ENCODE measurements at places on chromosomes 6 and 20.

DNA sequence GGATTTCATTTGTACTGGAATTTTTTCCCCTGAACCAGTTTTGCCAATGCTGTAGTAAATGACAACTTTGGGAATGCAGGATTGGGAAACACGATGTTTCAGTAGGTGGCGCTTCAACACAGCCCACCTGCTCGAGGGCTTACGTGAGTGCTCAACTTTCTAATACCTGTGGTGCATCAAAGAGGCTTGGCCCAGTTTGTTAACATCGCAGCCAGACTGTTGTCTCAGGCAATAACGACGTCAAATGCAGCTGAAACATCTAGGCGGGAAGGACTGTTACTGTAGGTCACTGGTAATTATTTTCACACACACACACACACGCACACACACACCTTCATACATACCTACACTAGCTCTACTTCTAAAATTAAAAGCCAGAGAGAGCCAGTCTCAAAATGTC, 815.5 kb upstream of the SLC35B3 start:
- no peak for DNase-seq

DNA sequence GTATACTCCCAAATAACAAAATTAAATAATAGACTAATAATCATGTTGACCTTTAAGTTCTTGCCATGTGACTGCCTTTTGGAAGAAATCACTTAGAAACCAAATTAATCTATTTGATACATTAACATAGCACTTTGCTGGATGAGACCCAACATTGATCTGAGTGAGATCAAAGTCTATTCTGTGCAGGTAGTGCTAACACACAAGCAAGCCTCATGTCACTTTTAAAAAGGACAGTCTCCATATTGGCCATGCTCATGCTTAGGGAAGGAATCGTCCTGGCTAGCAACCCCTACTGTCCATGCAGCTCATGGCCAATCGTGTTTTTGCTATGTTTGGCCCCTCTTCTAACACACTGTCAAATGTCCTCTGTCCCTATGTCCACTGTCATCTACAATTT, 35.8 kb upstream of the RNF217 start:
- DNase-seq, result no peak

DNA sequence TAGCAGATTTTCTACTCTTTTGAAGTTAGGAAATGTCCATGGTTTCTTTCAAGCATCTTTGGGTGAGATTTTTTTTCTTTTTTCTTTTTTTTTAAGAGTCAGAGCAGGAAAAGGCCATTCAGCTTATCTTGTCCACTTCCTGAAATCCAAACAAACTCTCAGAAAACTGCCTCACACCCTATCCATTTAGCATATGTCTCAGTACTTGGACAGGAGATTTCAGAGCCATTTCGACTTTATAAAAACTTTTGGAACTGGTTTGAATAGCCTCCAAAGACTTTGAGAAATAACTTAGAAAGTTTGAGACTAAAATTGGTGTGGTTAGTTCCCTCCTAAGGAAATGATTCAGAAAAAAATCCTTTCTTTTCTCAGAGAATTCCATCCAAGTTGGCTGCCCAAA, 125.1 kb downstream of the MYLK4 start:
- DNase-seq, result no peak

GRCh38 chr6:119713903-119714302, 364.3 kb upstream of the MAN1A1 start:
- no peak for DNase-seq

- DNase-seq, result no peak
Measured at GRCh38 chr20:38108438-38108985, 56.6 kb downstream of the TGM2 start.

DNA sequence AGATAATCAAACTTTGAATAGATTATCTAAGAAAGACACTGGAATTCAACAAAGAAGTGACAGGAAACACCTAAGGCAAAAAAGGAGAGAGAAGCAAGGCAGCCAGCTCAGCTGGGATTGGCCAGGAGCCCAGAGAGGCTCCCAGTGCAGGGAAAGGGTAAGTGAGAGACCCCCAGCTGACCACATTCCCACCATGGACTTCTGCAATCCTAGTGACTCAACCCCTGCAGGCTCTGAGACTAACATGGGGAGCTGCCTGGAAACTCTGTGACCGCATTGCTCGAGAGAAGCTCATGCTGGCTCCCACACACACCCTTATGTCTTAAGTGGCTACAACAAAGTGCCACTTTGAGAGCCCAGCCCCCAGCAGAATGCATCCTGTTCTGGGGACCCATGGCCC, 215.1 kb downstream of the PACRG start:
- no peak for DNase-seq

- DNase-seq, result no peak
Measured at GRCh38 chr6:30002871-30003270, 58.2 kb upstream of the POLR1H start.

- DNase-seq, result no peak
Measured at GRCh38 chr6:21754891-21755290, 161.3 kb downstream of the SOX4 start.

DNA sequence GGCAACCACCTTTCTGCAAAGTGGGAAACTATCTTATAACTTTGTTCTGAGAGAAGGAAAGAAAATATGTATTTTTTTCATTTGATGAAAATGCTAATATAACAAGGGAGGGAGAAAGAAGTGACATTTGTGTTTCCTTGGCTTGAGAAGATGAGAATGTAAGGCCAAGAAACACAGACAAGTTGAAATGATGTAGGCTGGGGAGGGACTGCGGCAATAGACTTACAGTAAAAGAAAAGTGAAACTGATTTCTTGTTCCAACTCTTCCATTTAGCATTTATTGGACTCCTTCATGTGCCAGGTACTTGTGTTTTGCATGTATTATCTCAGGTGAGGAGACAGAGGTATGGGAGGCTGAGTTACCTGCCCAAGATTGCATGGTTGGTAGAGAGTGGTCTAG, 130.9 kb downstream of the CARMIL1 start:
- no peak for DNase-seq

DNA sequence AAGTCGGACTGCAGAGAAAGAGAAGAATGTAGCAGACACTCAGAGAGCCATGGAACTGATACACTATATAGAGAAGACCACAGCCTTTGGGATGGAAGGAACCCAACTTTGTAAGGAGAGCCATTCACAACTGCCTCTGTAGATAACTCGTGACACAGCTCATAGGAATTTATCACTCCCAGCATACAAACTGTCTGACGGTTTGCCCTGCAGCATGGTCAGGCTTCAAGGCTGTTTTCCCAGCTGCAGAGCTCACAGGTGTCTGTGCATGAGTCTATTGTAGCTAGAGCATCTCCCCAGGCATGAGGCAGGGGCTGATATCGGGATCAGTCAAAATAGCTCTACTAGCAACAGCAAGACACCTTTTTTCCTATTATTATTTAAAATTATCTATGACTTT, 130.5 kb upstream of the DTNBP1 start:
- no peak for DNase-seq

DNA sequence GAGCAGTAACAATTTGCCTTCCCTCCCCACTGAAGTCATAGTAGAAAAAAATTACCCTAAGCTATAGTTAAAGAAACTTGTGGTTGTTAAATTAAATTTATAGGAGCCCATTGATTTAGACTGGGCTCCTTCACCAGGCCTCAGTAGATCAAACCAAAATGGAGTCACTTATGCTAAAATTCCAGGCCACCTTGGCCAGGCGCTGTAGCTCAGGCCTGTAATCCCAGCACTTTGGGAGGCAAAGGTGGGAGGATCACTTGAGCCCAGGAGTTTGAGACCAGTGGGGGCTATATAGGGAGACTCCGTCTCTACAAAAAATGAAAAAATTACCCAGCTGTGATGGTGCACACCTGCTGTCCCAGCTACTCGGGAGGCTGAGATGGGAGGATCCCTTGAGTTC, 15.0 kb upstream of the GMNN start:
- DNase-seq, result no peak

DNA sequence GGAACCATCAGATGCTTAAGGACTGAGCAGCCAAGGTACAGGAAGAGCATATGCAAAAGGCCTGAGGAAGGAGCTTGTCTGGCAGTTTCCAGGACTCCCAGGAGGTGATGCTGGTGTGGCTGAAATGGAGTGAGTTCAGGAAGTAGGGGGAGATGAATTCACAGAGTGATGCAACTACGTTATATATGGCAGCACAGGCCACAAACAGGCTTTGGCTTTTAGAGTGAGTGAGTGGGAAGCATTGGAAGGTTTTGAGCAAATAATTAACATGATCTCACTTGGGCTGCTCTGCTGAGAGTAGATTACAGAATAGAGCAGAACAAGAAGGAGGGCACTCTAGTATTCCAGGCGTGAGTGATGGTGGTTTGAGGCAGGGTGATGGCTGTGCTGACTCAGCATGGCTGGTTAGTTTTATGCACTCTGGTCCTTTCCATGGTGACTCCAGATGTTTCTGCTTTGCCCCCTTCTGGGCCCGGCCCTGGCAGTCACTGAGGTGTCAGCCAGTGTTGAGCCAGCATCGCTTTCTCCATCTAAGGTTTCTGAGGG, 6.5 kb downstream of the BTN2A2 start:
- DNase-seq, result no peak

DNA sequence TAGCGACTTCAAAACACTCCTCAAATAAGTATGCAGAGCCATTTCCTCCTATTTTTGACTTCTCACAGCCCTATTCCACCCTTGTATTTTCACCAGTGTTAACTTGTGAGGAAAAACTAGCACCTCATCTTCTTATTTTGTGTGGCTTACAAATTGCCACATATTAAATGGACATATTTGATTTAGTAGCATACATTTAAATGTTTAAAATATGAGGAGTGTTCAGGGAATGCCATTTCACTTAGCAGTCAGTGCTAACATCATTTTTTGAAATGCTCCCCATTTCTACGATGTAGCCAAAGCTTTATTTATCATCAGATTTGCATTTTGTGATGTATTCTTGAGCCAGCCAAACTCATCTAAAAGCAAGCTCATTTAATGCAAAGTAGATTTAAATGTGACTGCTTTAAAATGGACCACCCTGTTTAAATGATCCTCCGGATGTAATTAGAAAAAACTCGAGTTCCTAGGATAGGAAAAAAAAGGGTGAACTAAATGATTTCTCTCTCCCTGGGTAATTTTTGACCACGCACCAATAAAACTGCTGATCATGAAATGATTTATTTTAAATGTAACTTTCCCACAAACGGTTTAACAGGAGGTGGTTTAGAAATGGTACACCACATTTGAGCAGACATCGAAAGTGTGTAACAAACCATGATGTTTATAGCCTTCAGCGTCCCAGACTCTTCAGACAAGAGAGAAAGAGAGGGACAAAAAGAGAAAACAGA, 172.6 kb downstream of the CD83 start:
- no peak for DNase-seq

GRCh38 chr6:82506526-82506925, 142.9 kb downstream of the TPBG start:
- no peak for DNase-seq

DNA sequence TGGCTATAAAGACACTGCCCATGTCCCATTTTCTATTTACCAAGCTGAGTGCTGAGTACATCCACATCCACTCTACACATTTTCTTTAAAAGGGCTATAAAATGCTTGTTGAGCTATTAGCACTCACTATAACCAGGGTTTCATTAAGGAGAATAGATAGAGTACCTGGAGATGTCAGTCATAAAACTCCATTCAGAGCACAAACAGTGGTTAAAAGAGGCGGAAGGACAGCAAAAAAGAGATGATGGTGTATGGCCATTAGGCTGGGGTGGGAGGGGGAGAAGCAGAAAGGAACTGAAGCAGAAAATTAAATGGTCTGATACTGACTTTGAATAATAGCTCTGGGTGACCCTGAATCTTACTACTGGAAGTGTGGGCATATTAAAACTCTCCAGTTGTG, 609.9 kb upstream of the MAP3K7 start:
- DNase-seq, result no peak

GRCh38 chr6:36616893-36617521, 22.8 kb downstream of the SRSF3 start:
- no peak for DNase-seq

GRCh38 chr6:15948930-15949900, 179.7 kb upstream of the MYLIP start:
- DNase-seq, result no peak

DNA sequence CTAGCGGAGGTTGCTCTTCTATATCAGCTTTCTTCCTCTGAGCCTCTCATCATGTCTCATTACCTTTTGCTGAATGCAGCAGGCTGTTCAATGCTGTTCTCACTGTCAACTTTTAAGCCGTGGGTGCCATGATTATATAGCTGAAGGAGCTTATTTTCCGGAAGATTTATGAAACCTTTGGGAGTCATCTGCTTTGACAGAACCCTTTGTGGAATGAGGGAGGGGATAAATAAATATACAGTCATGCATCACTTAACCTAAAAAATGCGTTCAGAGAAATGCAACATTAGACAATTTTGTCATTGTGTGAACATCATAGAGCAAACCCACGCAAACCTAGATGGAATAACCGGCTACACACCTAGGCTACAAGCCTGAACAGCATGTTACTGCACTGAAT, 102.2 kb upstream of the AKAP12 start:
- no peak for DNase-seq

GRCh38 chr6:53325785-53326184, 23.0 kb downstream of the ELOVL5 start:
- DNase-seq, result no peak
